ENCODE measurements at places on chromosomes 3 and 15.
A peak's percentile ranks its signal among the peaks of the same experiment; 100 is the strongest.

DNA sequence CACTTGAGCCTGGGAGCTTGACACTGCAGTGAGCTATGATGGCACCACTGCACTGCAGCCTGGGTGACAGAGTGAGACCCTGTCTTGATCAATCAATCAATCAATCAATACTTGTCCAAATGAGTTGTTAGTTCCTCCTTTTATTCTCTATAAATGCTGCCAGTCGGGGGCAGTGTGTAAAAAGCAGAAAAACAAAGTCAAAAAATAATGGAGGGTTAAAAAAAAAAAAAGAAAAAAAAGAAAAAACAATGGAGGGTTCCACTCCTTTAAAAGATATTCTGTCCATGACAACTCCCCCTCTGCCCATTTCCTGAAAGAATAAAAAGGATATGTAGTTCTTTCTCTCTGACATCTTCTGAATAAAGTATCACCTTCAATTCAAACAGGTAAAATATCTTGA lies 1068.6 kb downstream of the FHIT start:
- no peak for DNase-seq

GRCh38 chr3:61682671-61683548 lies 121.5 kb downstream of the PTPRG start:
- DNase-seq, result no peak

DNA sequence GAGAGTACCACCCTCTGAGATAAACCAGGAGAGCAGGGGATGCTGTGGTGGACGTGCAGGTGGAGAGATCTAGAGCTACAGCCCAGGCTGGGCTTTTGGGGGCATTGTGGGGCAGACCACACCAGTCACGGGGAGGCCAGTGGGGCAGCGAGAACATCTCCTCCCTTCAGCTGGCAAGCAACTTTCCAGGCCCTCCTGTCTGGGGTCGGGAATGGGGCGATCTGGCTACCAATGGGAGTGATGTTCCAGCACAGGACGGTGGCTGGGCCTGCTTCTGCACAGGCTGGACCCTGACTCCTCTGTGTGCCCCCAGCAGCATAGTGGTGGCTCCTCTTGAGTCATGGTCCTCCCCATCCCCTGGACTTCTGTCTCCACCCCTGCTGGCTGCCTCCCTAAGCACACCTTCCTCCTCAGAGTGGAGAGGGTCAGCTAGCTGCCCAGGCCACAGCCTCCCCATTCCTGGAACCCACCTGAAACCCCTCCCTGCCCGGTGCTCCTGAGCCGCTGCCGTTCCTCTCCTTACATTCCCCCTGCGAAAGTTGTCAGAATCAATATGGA lies 16.1 kb downstream of the IRAK2 start:
- DNase-seq, result no peak

- no peak for DNase-seq
Measured at GRCh38 chr3:72126441-72127223, 341.7 kb upstream of the PROK2 start.

DNA sequence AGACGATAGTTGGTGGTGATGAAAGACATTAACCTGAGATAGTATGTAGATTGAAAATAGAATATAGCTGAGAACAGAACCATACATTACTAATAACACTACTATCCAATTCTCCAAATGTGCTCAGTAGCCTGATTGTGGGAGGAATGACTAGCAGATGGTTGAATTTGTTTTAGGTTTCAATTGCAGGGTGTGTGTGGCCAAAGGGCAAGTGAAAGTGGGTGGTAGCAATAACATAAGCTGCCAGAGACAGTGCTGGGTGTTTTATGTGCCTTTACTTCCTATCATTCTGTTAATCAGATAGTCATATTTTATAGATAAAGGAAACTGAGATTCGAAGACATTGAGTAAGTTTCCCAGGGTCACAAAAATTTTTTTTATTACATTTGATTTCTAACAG lies 249.5 kb upstream of the ARL6 start:
- no peak for DNase-seq

DNA sequence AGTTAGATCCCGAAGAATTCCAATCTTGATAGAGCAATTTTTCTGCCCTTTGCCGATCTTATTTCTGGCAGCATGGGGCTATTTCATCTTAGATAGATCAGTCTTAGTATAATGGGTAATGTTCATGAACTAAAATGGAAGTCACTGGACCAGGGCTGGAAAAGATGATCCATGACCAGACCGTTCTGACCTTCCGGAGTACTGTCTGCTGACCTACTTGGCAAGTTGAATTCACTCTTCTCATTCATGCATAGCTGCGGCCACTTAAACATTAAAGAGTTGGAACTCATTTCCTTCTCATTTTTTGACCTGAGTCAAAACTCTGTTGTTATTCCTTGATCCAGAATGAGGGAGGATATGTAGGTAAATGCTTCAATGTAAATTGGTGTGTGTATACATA lies 32.5 kb downstream of the GMNC start:
- DNase-seq, result no peak

GRCh38 chr3:153911116-153911515 lies 210.1 kb upstream of the ARHGEF26 start:
- DNase-seq, result no peak

DNA sequence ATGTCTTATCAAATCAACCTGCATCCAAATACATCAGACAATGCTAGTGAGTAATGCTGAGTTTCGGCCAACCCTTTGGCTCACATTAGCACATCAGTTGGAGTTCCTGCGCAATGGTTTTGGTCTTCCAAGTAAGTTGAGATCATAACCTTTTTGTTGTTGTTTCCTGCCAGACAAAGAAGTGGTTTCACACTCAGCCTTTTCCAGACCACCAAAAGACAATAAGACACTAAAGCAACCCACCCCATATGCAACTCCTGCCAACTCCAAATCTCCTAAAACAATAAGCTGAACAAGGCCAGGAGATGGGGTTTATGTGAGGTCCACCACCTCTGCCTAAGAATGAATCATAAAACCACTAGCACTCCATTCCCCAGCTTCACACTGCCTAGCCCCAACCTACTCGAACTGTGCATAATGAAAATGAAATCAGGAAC lies 177.0 kb downstream of the ERC2 start:
- DNase-seq, result no peak

- no peak for DNase-seq
Measured at GRCh38 chr3:127145266-127145665, 47.7 kb upstream of the PRR23E start.

- no peak for DNase-seq
Measured at GRCh38 chr3:56939834-56940233, 120.6 kb upstream of the SPATA12 start.

GRCh38 chr3:175914785-175915184 lies 1055.7 kb downstream of the NAALADL2 start:
- no peak for DNase-seq

- DNase-seq, result no peak
Measured at GRCh38 chr3:156148946-156149381, 28.6 kb downstream of the KCNAB1 start.

DNA sequence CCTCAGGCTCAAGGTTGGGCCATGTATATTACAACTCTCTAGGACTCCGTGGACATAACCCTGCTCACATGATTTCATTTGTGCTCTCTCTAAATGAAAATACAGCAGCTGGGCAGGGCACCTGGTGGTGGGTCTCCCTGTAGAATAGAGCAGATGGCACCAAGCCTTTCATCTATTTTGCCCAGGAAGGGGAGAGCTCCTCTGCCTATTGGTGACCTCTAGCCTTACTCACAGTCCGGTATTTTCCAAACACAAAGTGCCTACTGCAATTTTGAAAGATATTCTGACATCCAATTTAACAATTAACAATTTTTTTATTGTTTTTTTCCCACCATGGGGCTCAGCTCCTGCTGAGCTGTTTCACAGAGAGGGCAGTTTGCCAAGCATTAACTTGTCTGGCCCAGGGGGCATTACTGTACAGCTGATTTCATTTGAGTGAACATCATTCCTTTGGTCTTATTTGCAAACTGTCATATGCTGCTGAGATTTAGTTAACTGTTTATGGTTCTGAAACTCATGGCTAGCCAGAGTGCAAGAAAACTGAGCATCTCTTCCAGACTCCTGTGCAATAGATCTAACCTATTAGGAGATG lies 474.0 kb downstream of the EPHB1 start:
- DNase-seq, result no peak

GRCh38 chr3:36906504-36907149 lies 38.2 kb downstream of the TRANK1 start:
- DNase-seq, result no peak

GRCh38 chr3:143000528-143000927 lies 842 bp upstream of the U2SURP start:
- DNase-seq, result no peak

DNA sequence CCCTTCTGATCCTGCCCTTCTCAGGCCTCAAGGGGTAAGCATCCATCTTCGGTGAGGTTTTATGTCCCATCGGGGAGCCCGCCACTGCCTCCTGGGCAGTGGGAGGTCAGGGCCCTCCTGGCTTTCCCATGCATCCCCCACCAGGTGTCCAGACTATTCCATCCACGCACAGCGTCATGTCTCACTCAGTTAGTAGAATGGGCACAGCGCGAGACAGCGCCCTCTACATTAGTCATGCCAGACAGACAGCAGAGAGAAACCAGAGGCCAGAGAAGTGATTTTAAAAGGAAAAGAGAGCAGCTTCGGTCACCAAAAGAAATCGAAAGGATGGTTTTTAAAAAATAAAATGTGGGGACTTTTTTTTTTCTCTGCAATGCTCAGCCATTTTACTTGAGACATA lies 49.8 kb downstream of the ZDHHC3 start:
- no peak for DNase-seq

- DNase-seq, result no peak
Measured at GRCh38 chr3:167787440-167787839, 51.9 kb downstream of the SERPINI1 start.

GRCh38 chr3:185280572-185281365 lies 26.9 kb upstream of the EHHADH start:
- no peak for DNase-seq

DNA sequence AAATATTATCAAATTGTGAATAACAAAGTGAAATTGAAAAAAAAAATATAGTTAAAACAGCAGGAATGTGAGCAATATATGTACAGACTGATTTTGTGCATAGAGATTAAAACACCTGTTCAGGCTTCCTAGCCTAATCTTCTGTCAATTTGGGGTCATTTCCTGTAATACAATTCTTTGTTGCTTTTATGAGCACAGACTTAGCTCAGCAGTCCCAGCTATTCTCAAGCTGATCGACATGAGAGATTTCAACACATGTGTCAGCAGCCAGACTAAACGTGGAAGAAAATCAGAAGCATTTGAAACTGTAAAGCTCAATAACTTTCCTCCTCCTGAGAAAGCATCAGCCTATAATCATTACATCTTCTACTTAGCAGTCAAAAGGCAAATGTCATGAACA lies 1.6 kb upstream of the FHIT start:
- DNase-seq, result no peak

- peak; percentile 49 for DNase-seq
Measured at GRCh38 chr3:128969993-128970739, 23.7 kb downstream of the CFAP92 start.

DNA sequence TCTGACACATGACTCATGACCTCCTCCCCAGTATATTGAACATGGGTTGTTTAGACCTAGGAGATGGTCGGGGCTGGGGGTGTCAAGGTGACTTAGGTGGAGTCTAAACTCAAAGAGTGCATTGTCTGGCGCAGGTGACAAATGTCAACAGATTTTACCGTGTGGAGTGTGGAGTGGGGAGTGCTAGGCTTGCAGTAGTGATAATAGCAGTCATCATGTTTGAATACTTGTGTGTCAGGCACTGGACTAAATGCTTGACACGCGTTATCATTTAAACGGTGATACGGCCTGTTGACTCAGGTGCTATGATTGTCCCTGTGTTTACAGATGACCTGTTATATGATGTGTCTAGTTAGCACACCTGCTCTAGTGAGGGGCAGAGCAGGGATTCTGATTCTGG lies 30.8 kb downstream of the MUC20 start:
- no peak for DNase-seq

GRCh38 chr3:16940769-16941700 lies 56.3 kb downstream of the PLCL2 start:
- no peak for DNase-seq

- no peak for DNase-seq
Measured at GRCh38 chr3:161500068-161500796, 3.6 kb downstream of the OTOL1 start.

DNA sequence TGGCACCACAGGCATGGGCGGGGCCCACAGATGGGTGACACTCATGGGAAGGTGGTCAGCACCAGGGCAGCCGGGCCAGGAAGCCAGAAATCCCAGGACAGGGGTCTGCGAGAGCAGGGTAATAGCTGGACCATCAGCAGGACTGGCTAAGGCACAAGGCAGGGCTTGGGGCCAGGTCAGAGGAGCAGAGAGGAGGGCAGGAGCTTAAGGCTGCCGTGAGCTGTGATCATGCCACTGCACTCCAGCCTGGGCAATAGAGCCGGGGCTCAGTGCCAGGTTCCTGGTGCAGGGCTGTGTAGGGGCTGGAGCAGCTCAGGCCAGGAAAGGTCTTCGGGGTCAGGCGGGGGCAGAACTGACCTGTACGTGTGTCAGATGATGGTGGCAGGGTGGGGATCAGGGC lies 64.2 kb upstream of the LINGO1 start:
- no peak for DNase-seq

- no peak for DNase-seq
Measured at GRCh38 chr15:89662893-89663626, 7.8 kb upstream of the KIF7 start.

DNA sequence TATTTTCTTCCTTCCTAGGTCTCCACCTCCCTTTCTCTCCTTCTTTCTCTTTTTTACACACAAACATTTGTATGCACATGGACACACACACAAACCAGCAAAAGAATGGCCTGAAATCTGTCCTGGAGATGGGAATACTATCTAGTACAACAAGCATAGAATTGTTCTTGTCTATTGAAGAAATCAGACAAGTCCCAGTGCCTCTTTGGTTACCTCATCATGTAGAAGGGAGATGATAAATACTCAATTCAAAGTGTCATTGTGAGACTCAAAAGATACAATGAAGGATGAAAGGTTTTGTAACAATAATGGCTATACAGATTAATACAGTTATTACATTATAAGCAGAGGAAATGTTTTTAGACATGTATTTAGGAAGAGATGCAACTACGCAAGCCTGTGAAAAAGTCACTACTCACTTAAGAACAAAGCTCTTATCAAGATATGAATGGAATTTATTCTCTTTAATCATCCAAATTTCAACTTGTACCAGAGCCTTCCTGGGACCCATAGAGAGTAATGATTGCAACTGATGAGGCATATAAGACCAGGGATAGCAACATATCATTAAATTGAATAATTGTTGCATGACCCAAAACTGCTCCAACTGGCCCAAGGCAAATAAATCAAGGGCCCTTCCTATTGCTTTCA lies 43.2 kb downstream of the P3H2 start:
- DNase-seq, result no peak

GRCh38 chr3:133840055-133840737 lies 34.6 kb downstream of the SRPRB start:
- no peak for DNase-seq

- no peak for DNase-seq
Measured at GRCh38 chr3:59970376-59970775, 920.6 kb upstream of the CFAP20DC start.
